Activated naive CD4-positive, alpha-beta T cell treated with anti-CD3 and anti-CD28 coated beads, Interleukin-2, amount 50 U/mL, for 72 hours (primary cell): ENCODE measurements at places on chromosomes 16 and 17.

DNA sequence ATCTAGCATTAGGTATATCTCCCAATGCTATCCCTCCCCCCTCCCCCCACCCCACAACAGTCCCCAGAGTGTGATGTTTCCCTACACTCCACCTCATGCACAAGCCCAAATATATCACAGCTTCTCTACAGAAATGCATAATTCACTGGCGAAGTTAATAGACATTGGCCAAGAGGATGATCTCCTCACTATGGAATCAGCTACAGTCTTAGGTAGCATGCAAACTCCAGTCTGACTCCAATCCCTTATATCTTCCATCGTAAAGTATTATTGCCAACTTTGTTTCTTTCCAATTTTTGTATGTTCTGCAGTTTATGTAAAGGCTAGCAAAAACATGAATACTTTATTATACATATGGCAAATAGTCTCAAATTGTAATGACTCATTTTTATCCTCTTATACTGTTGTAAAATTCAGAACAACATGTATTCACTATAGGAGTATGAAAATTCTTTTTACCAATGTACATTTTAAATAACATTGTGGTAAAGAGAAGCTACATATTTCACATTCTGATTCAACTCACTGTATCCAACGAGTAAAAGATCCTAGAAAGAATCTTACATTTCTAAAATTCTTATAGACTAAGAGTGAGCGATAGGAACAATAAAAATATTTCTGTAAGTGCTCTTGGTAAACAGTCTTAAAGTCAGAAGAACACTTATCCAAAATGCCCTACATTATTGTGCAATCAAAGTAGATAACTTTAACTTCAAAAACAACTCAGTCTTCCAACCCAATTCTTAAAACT lies 871 bp downstream of the ABCA8 start:
- no peak for DNase-seq

DNA sequence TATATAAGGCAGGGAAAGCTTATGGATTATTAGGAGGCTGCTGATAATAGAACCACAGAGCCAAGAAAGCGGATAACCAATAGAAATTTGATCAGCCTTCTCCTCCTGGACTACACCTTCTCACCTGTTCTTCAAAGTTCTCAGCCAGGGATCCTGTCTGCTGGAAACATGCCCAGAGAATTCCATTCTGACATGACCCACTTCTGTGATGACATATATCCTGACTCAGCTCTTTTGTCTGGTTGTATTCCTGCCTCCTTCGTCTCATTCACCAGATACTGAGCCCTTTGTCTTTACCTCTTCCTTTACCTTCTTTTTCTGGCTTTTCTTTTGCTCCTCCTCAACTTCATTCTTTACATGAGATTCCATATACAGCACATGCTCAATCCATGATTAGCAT lies 576.1 kb downstream of the CDH11 start:
- DNase-seq = no peak

DNA sequence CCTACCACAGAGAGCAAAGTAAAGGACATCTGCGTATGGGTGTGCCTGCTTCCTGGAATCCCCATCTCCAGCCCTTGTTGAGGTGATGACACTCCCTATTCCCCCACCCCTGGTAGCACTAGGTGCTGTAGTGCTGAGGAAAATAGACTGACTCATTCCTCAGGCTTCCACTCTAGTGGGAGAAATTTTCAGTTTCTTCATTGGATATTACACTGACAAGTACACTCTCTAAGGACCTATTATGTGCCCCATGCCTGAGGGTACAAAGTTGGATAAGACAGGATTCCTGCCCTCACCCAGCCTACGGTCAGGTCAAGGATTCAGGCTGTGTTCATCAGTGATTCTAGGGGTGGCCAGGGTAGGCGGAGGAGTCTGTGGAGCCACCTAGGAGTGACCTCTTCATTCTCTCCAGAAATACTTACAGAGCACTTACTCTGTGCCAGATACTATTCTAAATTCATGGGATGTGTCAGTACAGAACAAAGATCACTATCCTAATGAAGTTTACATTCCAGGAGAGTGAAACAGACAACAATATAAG lies 4.5 kb upstream of the ZC3H7A start:
- no peak for DNase-seq

DNA sequence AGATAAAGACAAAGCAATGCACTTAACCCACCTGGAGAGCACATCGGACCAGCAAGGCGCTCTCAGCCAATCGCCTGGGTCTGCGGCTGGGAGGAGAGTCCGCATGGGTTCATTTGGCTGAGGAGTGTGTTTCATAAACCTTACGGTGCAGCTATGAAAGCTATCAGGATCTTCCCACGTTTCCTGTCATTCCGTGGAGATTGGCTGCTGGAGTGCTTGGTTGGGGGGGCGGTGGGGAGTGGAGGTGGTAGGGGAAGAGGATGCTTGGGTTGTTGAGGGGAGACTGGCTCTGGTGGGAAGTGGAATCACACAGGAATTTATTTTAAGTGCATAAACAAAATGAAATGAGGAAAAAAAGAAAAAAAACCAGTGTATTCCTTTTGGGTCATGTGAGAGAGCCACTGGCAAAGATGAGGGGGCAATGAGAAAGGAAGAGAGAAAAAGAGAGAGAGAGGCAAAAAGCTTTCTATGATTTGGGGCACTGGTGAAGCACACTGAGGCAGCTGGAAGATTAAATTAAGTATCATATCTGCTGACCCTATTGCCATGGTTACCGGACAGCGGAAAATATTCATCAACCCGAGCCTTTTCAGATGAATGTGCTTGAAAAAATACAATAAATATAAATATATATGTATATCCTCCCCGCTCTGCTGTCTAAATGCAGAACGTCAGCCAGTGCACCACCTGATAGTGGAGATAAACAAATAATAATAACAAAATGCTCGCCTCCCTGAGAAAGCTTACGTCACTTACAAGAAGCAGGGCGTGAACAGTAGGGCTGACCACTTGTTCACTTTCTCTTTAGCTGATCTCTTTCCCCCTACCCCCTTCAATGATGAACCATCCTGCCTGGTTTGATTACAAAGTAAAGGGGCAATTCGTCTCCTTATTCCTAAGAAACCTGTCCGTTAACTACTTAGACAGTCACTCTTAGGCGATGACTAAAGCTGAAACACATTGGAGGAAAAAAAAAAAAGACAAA lies 457.0 kb upstream of the ZFHX3 start:
- no peak for DNase-seq

DNA sequence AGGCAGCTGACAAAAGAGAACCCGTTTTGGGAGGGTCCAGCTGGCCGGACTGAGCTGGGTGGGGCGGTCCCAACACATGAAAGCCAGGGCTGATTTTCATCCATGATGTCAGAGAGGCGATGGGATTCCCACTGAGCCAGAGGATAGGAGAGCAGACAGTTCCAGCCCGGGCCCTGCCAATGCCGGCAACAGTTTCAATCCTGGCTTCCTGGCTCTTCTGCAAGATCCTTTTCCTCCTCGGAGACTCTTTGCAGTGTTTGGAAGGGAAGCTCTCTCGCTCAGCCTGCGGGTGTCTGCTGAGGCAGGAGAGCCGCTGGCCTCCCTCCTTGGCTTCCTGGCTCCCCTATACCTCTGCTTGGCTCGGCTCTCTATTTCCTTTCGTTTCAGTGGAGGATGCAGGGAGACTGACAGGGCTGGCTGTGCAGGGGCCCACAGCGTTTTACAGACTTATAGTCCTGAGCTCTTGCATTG lies 145.5 kb upstream of the SOX9 start:
- DNase-seq = no peak

GRCh38 chr16:82031116-82032084 lies 3.7 kb upstream of the HSD17B2 start:
- no peak for DNase-seq

DNA sequence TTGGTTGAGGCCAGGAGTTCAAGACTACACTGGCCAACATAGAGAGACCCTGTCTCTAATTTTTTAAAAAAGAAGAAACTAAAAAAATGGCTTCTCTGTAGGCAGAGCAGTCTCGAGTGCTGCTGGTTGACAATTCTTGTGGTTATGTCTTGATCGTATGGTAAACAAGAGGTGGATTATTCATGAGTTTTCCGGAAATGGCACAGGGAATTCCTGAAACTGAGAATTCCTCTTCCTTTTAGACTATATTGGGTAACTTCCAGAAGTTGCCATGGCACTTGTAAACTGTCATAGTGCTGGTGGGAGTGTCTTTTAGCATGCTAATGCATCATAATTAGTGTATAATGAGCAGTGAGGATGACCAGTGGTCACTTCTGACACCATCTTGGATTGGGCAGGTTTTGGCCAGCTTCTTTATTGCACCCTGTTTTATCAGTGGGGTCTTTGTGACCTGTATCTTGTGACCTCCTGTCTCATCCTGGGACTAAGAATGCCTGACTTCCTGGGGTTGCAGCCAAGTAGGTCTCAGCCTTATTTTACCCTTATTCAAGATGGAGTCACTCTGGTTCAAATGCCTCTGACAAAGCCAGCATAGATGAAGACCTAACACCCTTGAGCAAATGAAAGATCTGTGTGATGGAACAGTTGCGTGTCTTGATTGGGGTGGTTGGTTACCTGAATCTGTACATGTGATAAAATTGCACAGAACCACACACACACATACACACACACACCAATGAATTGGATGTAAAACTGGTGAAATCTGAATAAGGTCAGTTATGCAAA lies 30.2 kb downstream of the BMERB1 start:
- no peak for DNase-seq

GRCh38 chr17:41777157-41777573 lies 9.3 kb downstream of the JUP start:
- no peak for DNase-seq

DNA sequence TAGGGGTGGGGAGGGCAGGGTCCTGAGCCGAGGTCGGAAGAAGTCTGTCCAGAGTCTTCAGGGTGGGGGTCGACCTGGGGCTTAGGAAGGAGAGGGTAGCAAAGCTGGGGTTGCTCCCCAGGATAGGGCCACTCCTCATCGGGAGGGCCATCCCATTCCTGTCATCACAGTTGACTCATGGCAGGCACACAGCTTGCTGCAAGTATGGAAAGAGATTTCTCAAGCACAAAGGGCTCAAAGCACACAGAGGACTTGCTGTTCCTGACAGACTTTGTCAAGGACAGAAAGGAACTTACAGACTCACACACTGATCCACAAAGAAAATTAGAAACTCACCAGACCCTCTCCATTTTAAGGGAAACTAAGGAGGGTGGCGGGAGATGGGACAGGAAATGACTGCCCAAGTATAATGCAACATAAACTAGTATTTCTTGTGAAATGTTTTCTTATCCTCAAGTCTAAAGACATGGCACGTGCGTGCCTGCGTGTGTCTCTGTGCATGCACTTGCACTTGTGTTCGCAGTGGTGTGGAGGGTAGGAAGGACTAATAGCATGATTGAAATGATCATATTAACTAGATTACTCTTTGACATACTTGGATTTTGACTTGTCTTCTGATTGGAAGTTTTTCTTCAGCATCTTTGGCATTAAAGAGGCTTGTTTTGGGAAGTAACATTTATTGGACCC lies 2.4 kb downstream of the AOC2 start:
- DNase-seq = no peak

DNA sequence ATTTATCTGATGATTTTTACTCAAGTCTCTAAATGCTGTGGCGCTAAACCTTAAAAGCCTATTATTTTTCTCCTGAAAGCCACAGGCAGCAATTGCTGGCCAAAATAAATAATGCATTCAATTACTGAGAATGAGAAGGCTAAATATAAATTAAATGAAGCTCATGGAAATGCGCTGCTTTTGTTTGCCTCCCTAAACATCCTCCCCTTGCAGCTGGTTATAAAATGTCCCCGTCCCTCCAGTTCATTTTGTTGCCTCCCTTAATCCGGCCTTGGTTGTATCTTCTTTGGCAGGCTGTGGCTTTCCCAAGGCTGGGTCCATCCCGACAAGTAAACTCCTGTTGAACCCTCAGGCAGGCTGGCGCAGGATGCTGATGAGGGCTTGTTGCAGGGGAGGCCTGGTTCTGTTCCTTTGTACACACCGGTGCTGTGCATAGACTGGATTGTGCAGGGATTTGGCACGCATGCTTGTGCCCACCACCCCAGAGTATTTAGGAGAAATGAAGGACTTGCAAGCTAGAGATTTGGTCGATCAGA lies 62.7 kb downstream of the KNOP1 start:
- no peak for DNase-seq

DNA sequence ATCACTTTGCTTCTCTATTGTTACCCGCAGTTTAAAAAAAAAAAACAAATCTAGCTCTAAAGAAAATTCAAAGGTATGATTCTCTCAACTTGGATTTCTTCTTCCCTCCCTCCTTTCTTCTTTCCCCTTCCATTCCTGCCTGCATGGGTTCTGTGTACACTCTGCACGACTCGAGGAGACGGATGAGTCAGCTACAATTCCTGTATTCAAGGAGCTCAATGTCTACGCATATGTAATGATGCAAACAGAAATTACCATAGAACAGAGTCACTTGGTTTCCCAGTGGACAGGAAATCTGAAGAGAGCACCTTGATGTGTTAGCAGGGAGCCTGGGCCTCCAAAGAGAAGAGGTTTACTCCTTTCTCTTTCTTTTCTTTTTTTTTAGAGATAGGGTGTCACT lies 92.3 kb downstream of the VPS53 start:
- DNase-seq = no peak

- no peak for DNase-seq
These were observed 59.8 kb downstream of the GAN start for GRCh38 chr16:81374550-81374949.

DNA sequence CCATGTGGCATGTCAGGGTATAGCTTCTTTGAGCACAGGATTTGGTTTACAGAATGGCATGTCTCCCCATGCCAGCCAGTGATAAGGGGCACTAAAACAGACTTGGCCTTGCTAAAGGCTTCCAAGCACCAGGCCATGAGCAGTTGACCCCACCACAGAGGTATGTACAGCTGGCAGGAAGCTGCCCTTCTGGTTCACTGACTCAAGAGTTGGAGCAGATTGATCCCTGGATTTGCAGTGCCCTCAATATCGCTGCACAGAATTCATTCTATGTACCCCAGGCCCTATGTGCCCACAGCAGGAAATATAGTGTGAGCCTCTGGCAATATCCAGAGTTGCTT lies 24.3 kb downstream of the HLF start:
- no peak for DNase-seq

- no peak for DNase-seq
These were observed 5.8 kb upstream of the GNA13 start for GRCh38 chr17:65062171-65062915.

DNA sequence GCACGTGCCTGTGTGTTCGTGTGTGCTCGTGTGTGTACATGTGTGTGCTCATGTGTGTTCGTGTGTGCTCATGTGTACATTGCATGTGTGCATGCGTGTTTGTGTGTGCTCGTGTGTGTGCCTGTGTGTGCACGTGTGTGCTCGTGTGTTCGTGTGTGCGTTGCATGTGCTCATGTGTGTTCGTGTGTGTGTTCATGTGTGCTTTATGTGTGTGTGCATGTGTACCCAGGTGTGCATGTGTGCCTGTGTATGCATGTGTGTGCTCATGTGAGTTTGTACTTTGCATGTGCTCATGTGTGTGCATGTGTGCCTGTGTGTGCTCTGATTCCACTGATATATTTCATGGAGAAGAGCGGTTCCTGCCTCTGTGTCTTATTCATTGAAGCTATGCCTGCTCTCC lies 265.5 kb downstream of the FOXL1 start:
- no peak for DNase-seq
